Liver (tissue), 10 donors: ENCODE measurements at places on chromosomes 6 and 20. TPM values are rescaled to one million over a fixed set of nuclear protein-coding genes. Genes with fewer than 3 reads are reported as not detected.
A peak's percentile ranks its signal among the peaks of the same experiment; 100 is the strongest.

RIMS1 gene
- total RNA-seq: 0.09 TPM

LGSN gene
- 0.33 TPM for total RNA-seq

DNA sequence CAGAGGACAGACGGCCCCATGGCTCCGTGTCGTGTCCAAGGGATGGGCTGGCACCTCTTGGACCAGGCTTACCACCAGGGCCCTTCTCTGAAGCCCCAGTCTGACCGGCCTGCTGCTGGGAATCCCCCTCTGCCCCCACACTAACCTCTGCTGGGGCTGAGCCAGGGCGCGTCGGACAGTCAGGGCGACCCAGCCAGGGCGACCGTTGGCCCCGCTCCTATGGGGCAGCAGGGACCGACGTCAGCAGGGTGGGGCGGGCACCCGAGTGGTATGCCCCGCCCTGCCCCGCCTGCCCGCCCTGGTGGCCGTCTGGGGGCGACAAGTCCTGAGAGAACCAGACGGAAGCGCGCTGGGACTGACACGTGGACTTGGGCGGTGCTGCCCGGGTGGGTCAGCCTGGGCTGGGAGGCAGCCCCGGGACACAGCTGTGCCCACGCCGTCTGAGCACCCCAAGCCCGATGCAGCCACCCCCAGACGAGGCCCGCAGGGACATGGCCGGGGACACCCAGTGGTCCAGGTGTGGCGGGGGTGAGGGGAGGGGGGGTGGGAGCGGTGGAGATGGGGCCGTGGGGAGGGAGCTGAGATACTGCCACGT, at the start of gene SLC17A9:
TSS of gene SLC17A9 (plus strand) at position 337 of the 595 bp plus-strand sequence. CDS start at position 459, 122 bp downstream.
- DNase-seq: peak; percentile 84

DNA sequence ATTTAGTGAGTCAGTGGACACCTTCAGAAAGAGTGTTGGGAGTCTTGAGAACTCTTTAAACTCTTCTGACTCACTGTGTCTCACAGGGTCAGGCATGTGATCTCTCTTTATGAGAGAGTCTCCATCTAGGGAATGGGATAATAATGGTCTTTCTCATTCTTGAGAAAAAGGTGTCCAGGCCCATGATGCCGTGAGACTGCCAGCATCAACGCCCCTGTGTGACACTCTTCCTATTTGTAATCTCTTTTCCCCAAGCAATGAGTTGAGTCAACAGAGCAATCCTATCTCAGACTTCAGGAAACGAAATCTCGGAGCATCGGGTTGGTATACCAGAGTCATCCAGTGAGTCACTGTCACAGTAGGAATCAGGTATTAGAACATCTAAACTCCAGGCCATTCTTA, 82.3 kb upstream of the BMP2 start:
- DNase-seq: no peak

GRCh38 chr6:105886814-105887544, 199.2 kb upstream of the PRDM1 start:
- DNase-seq: no peak
